ENCODE measurements at places on chromosomes 2 and 18.

GRCh38 chr2:105274046-105274445, 32.5 kb downstream of the GPR45 start:
- no peak for DNase-seq

GRCh38 chr18:58603375-58604067, 25.4 kb downstream of the ALPK2 start:
- DNase-seq, result no peak

- DNase-seq, result no peak
These were observed 55.3 kb downstream of the ABCA12 start for GRCh38 chr2:215083146-215083545.

DNA sequence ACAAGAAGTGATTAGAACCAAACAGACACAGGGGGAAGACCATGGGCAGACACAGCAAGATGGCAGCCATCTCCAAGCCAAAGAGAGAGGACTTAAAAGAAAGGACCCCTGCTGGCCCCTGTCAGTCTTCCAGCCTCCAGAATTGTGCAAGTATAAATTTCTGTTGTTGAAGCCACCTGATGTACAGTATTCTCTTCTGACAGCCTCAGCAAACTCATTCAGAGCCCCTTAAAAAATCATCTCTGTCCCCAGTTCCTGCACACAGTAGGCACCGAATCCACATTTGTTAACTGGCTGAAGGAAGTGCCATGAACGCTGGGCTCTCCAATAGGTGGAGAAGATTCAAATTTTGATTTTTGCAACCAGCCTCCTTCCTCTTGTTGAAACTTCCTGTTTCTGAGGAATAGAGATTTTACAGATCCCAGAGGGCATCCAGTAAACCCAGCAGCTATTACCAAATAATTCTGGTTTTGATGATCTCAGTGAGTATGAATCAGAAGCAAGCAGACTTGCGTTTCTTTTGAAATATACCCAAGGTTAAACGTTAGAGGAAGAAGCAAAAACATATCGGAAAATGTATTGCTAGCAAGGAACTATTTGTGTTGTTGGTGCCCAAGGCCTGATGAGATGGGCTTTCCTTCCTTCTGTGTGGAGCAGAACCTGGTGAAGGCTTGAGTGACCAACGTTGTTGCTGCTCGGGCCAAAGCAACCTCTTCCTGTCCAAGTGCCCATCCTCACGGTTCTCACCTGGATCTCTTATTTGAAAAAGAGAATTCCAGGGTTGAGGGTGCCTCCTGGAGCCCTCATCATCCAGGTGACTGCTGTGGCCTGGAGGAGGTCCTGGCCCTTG, 47.7 kb upstream of the PLB1 start:
- no peak for DNase-seq

DNA sequence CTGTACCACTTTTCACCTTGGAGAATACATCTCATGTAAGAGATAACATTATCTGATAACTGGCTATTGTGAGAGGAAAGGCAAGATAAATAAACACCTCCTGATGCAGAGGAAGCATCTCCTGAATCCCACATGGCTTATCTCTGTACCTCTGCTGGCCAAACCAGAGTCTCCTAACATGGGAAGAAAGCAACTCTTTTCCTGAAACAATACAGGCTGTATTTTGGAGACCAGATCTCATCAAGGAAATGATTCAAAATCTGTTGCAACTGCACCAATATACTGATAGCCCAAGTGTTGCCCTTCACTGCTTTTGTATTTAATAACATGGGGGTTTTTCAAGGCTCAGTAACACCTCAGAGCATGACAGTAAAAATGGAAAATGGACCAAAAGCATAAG, 106.9 kb downstream of the MREG start:
- DNase-seq, result no peak

- DNase-seq, result no peak
These were observed 166.9 kb downstream of the CDCA7 start for GRCh38 chr2:173521450-173522192.

GRCh38 chr2:86293612-86294011, 43.8 kb downstream of the REEP1 start:
- DNase-seq, result no peak

GRCh38 chr2:54605836-54606235, 117.6 kb upstream of the EML6 start:
- DNase-seq, result no peak

GRCh38 chr2:16462958-16463357, 202.7 kb downstream of the CYRIA start:
- DNase-seq, result no peak

DNA sequence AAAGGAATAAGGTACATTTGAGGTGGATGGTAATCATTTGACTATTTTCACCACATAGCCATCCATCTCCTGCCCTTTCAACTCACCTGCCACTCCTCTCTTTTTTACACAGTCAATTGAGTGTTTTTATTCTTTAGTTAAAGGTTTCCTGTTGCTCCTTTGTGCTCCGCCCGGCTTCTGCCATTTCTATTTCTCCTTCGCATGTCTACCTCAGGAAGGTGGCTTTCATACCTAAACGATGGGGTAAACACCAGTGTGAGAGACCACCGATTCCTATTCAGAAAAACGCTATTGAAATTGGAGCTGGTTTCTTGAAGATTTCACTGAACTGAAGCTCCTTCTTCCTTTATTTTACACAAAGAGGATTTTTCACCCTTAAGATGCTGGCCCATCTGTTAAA, 1628.0 kb upstream of the PIK3C3 start:
- DNase-seq, result no peak

GRCh38 chr2:25964891-25965290, 17.4 kb downstream of the KIF3C start:
- no peak for DNase-seq

DNA sequence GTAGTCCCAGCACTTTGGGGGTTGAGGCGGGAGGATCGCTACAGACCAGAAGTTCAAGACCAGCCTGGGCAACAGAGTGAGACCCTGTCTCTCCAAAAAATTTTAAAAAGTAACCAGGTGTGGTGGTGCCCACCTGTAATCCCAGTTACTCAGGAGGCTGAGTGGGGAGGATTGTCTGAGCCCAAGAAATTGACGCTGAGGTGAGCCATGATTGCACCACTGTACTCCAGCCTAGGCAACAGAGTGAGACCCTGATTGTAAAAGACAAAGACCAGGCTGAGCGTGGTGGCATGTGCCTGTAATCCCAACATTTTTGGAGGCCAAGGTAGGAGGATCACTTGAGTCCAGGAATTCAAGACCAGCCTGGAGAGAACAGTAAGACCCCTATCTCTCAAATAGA, 7.8 kb downstream of the ST6GAL2 start:
- no peak for DNase-seq
